ENCODE measurements at places on chromosomes 13 and 19. TPM values are rescaled to one million over a fixed set of nuclear protein-coding genes. Genes with fewer than 3 reads are reported as not detected.

The IL12RB1 gene
- total RNA-seq, result 0.09 TPM

The S1PR2 gene
- 2.0 TPM for total RNA-seq

The FUT3 gene
- total RNA-seq, result not detected

The VSTM2B gene
- not detected for total RNA-seq

The ZNF571 gene
- total RNA-seq, result 2.1 TPM

Measured in endothelial cell of coronary artery (primary cell).